Activated CD4-positive, CD25-positive, alpha-beta regulatory T cell (primary cell): ENCODE measurements at places on chromosomes 3 and 15.

GRCh38 chr15:54618120-54618519 is 578.6 kb downstream of the RSL24D1 start:
- no peak for DNase-seq

GRCh38 chr15:64532521-64533315 is 72.3 kb downstream of the ZNF609 start:
- no peak for DNase-seq

GRCh38 chr3:127578802-127579201 is 11.7 kb downstream of the TPRA1 start:
- no peak for DNase-seq

- DNase-seq = no peak
Measured at GRCh38 chr15:101031213-101031612, 112.1 kb downstream of the LRRK1 start.

GRCh38 chr3:129386984-129387383 is 41.5 kb downstream of the EFCAB12 start:
- DNase-seq = no peak

DNA sequence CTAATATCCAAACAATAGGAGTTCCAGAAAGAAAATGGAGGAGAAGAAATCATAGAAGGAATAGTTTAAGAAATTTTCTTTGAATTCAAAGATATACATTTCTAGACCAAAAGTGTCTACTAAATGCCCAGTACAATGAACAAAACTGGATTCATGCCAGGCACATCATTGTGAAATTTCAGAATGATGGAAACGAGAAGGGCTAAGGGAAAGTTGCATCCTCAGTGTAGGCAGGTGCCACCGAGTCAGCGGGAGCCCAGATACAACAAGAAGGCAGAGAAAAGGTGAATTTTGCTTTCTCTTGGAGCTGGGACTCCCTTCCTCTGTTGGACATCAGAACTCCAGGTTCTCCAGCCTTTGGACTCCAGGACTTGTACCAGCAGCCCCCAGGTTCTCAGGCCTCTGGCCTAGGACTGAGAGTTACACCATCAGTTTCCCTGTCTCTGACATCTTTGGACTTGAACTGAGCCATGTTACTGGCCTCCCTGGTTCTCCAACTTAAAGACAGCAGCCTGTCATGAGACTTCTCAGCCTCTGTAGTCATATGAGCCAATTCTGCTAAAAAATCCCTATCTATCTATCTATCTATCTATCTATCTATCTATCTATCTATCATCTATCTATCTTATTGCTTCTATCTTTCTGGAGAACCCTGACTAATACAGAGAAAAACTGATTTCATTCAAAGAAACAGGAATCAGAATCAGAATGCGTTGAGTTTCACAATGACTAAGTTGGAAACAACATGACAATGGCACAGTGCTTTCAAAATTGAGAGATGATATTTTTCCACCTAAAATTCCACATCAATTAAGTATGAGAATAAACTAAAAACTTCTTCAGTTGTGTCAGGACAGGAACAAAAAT is 207.7 kb downstream of the FAM43A start:
- DNase-seq = no peak

- DNase-seq = no peak
Measured at GRCh38 chr3:171833789-171834460, 9.2 kb upstream of the TMEM212 start.

- no peak for DNase-seq
Measured at GRCh38 chr3:53089511-53089910, 40.7 kb downstream of the RFT1 start.

DNA sequence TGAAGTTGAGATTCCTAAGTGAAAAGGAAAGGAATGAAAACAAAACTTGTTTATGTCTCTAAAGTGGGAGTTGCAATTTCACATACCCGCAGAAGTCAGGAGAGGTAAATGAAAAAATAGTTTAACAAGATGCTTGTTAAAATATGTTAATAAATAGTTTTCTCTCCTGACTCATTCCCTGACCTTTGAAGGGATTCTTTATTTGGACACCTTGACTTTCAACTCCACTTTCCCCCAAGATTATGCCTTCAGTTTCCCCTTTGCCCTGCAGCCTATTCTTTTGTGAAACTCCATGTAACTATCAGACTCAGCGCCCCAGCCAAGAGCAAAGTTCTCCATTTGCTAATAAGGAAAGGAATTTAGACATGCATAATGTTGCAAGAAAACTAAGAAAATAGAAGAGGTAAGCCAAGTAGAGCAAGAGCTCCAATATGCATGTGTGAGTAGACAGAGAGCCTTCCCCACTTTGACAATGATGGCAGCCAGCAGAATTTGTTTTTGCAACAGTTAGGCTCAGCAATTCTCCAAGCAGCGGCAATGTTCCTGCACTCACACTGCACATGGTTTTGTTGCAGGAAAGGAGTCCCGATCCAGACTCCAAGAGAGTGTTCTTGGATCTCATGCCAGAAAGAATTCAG is 61.2 kb downstream of the CD200 start:
- no peak for DNase-seq

- DNase-seq = no peak
Measured at GRCh38 chr3:150803440-150803985, 40.5 kb upstream of the SIAH2 start.

GRCh38 chr3:15427981-15428380 is 583 bp downstream of the EAF1 start:
- DNase-seq = no peak

GRCh38 chr3:122322095-122323075 is 2.7 kb upstream of the CSTA start:
- DNase-seq = no peak

DNA sequence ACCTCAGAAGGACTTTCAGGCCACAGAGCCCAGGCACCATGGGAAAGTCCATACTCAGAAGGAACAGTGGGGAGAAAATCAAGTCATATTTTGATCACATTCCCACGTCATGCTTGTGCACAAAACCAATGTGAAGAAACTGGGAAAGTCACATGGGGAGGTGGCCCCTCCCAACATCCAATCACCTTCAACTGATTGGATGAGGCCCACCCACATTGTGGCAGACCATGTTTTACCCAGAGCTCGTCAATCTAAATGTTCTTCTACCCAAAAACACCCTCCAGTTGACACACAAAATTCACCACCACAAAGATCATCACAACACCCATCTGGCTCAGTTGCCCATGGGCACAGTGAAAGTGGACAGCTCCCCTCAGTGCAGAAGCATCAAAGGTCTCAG is 248.2 kb upstream of the IGF1R start:
- no peak for DNase-seq

- no peak for DNase-seq
Measured at GRCh38 chr15:82186719-82187406, 75.7 kb downstream of the EFL1 start.

GRCh38 chr3:69985266-69985665 is 14.3 kb upstream of the SAMMSON start:
- no peak for DNase-seq
